ENCODE measurements at places on chromosomes 11 and 22.

- DNase-seq = no peak
Observed at GRCh38 chr11:2663506-2663905, 36.3 kb downstream of the KCNQ1OT1 start.

GRCh38 chr11:128316541-128317227 lies 270.7 kb downstream of the ETS1 start:
- no peak for DNase-seq

DNA sequence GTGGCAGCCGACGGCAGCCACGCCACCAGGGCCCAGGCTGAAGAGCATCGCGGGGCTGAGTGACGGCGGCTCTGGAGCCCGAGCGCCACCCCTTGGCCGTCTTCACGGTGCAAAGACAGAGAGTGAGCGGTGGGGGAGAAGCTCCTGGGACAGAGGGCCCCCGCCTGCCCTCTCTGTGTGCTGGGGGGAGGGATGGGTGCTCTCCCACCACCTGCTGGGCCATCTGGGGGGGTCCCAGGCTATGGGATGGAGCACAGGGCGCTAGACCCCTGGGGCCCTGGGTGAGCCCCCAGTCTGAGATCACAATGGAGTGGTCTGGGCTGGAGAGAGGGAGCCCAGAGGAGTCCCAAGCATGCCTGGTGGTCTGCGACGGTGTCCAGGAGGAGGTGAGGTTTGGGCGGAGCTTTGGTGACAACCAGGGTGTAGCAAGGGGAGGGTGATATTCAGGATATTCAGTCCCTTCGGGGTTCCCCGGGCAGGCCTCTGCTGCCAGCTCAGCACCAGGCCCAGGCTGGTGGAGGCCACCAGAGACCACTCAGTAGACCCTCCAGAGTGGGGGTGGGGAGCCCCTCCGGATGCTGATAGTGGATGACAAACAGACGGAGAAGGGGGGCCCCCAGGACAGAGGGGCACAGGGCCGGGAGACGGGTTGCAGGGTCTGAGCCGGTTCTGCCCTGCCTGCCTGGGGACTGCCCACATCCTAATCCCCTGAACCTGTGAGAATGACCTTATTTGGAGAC lies 78.1 kb upstream of the PRR5 start:
- no peak for DNase-seq

DNA sequence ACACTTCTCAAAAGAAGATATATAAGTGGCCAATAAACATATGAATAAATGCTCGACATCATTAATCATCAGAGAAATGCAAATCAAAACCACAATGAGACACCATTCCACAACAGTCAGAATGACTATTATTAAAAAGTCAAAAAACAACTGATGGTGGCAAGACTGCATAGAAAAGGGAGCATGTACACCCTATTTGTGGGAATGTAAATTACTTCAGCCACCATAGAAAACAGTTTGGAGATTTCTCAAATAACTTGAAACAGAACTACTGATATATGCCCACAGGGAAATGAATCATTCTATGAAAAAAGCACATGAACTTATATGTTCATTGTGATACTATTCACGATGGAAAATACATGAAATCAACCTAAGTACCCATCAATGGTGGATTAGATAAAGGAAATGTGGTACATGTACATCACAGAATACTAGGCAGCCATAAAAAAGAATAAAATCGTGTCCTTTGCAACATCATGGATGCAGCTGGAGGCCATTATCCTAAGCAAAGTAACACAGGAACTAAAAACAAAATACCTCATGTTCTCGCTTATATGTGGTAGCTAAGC lies 42.4 kb downstream of the GLYATL2 start:
- no peak for DNase-seq

DNA sequence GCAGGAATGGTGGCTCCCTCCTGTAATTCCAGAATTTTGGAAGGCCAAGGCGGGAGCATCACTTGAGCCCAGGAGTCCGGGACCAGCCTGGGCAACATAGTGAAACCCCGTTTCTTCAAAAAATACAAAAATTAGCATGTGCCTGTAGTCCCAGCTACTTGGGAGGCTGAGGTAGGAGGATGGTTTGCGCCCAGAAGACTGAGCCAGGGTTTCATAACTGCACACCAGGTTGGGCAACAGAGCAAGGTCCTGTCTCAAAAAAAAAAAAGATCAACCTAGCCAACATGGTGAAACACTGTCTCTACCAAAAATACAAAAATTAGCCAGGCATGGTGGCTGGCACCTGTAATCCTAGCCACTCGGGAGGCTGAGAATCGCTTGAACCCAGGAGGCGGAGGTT lies 6.4 kb downstream of the A4GALT start:
- no peak for DNase-seq
